ENCODE measurements at places on chromosomes 7 and 10.
A peak's percentile ranks its signal among the peaks of the same experiment; 100 is the strongest.

- no peak for DNase-seq
Observed at GRCh38 chr7:47103498-47104205, 478.3 kb downstream of the TNS3 start.

DNA sequence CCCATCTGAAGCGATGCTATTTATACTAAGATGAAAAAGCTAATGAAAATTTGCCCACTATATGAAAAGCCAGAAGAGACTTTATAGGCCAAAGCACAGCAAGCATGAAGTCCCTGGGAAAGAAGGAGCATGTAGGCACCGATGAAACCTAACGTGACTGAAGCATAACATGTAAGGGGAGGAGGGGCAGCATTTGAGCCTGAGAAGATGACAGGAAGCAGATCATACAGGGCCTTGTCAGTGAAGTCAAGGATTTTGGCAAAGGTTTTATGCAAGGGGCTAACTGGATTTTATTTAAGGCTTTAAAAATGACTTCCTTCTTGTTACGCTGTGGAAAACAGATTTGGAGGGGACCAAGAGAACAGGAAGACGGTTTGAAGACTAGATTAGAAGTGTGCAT, 744.0 kb downstream of the PHTF2 start:
- DNase-seq: no peak

DNA sequence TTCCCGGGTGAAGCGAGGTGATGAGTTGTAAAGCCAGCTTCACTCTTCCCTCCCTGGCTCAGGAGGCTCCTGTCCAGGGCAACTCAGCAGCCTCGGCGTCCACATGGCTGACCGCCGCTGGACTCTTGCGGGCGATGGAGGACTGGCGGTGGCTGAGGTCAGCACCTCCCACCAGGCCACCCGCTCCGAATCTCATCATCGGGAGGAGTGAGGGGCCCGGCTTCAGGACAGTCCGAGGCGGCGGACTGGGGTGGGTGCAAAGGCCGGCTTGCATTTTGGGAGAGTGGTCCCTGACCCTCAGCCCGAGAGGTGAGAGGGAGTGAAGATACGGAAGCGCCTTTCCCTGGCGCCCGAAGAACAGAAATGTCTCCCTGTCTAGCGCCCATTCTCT, 759 bp downstream of the DNAJB12 start:
- peak; percentile 37 for DNase-seq

DNA sequence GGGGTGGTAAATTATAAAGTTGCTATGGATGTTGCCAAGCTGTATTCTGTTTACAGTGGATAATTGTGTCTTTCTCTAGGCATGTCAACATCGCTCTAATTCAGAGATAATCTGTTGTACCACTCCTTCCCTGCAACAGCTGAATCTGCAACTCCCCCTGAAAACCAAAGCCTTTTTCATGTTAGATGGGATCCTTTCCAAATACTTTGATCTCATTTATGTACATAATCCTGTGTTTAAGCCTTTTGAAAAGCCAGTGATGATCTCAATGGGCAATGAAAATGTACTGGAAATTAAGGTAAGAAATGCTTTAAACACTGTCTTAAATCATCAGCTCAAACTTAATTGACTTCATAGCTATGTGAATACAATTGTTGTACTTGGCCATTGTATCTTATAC, 91.0 kb downstream of the MET start:
- DNase-seq: no peak

GRCh38 chr7:3616306-3616705, 315.3 kb downstream of the SDK1 start:
- DNase-seq: no peak

DNA sequence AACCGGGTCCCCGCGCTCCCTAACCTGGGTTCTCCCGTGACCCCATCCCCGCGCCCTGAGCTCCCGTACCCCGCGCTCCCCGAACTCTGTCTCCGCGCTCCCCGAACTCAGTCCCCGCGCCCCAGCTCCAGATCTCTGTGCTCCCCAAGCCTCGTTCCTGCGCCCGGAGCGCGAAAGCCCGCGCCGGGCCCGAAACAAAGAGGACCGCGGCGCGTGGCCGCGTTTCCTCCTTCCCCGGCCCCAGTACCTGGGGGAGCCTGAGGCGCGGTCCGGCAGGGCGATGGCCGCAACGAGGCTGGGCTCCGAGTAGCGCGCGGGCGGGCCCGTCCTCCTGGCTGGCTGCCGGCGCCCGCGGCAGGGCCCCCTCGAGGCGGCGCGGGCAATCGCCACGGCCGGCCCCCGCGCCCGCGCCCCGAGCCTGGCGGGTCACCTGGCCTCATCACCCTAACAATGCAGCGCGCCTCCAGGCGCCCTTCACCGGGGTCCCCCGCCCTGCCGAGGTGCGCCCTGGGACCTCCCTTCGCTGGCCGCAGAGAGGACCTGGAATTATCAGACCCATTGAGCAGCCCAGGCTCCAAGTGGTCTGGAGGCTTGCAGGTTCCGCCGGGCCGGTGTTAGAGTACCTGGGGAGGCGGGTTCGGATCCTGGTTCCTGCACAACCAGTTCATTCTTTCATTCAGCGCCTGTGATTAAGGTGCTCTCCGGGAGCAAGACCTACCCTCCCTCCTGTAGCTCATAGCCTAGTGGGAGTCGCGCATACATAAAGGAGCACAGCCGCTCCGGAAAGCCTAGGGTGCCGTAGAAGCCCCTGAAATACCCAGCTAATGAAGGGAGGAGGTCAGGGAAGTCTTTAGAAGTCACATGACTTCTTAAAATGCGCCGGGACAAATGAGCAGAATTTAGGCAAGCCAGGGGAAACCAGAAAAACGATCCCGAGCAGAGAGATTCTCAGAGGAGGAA, at the start of gene TNS3:
Gene TNS3, minus strand, starts transcription at position 308 of the 960 bp plus-strand sequence. CDS start 142,475 bp downstream, outside the sequence.
- DNase-seq: peak; percentile 65

DNA sequence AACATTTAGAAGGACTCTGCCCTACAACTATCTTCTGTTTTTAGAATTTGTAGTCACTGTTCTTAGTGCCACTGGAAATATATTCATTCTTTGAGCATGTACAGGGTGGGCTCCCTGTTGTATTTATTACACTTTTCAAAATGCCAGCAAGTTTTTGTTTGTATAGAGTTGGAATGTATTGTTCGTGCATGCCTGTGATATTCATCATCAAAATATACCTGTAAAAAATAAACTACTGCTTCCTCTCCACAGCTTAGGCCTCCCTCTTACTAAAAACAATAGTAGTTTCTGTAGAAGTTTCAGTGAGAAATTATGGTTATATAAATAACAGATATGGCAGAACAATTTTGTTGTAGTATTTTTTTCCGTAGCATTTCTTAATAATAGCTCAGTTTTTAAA, 61.6 kb downstream of the NHLRC2 start:
- DNase-seq: no peak

DNA sequence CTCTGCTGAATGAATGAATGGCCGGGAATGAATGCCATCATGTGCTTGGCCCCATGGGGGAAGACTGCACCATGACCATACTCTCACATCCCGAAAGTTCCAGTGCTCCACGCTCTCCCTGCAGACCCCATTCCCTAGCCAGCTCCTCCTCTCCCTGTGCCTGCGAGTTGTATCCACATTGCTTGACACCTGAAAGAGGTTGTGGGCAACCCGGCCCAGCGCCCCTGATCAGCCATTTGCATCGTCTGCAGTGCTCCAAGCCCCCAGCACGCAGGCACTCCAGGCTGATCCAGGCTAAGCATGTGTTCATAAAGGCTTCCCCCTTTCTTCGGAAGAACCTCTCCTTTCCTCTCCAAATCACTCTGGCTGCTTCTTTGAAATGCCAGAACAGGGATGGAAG, 354.4 kb upstream of the MKI67 start:
- no peak for DNase-seq

DNA sequence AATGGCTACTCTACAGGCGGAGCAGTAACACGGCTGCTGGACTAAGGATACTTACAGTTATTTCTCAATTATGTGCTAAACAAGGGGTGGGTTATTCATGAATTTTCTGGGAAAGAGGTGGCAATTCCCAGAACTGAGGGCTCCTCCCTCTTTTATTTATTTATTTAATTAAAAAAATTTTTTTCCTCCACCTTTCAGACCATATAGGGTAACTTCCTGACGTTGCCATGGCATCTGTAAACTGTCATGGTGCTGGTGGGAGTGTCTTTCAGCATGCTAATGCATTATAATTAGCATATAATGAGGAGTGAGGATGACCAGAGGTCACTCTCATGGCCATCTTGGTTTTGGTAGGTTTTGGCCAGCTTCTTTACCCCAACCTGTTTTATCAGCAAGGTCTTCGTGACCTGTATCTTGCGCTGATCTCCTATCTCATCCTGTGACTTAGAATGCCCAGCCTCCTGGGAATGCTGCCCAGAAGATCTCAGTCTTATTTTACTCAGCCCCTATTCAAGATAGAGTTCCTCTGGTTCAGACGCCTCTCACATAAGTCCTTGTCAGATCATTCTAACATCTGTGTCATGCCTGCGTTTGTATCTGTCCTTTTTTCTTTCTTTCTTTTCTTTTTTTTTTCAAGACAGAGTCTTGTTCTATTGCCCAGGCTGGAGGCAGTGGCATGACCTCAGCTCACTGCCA, 15.9 kb upstream of the STOX1 start:
- DNase-seq: no peak

DNA sequence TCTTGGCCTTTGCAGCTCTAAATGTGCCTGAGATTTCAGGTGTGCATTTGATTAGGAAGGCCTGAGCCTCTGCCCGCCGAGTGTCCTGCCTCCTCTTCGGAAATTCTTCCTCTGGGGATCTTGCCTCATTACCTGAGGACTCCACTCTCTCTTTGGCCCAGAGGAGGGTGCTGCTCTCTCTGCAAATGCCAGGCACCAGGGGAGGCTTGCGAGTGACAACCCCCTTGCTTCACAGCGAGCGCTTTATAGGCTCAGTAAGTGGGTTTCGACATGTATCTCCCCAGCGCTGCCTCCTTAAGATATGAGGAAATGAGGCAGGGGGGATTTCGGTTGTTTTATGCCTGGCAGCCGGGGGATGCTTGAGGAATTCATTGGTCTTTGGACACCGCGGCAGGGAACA, 423.9 kb downstream of the GLRX3 start:
- no peak for DNase-seq

- no peak for DNase-seq
Observed at GRCh38 chr10:57627642-57628178, 640.0 kb downstream of the IPMK start.

GRCh38 chr10:120186506-120186905, 270.5 kb upstream of the PLPP4 start:
- DNase-seq: no peak

GRCh38 chr10:74383642-74384041, 232.6 kb downstream of the ADK start:
- no peak for DNase-seq
